ENCODE measurements at places on chromosomes 5 and 9.

GRCh38 chr9:101566904-101567724 is 27.7 kb downstream of the PPP3R2 start:
- no peak for DNase-seq

DNA sequence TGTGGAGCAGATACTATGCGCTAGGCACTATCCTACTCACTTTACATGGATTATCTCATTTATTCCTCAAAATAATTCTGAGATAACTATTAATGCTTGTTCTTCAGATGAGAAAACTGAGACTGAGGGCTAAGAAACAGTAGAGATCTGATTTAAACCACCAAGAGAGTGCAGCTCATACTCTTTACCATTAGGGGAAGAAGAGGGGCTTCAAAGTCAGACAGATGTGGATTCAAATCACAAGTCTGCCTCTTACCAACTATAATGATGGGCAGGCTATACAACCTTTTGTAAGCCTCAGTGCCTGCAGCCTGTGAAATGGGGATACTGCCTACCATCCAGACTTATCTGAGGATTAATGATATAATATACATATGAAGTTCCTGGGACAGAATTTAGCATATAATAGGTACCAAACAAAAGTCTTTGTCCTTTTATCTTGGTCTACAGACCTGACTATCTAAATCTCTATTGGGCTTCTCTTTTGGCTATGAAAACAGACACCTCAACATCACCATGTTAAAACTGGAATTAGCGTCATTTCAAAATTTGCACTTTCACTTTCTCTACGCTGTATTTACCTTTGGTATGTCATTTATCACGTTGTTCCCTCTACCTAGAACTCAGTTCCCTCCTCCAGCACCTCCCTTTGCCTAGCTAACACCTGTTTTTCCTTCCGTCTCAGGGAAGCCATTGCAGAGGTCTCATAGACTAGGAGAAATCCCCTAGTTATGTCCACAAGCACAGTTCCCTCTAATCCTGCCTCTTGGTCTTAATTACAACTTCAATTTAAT is 13.8 kb upstream of the TMEM267 start:
- DNase-seq = peak; percentile 35

DNA sequence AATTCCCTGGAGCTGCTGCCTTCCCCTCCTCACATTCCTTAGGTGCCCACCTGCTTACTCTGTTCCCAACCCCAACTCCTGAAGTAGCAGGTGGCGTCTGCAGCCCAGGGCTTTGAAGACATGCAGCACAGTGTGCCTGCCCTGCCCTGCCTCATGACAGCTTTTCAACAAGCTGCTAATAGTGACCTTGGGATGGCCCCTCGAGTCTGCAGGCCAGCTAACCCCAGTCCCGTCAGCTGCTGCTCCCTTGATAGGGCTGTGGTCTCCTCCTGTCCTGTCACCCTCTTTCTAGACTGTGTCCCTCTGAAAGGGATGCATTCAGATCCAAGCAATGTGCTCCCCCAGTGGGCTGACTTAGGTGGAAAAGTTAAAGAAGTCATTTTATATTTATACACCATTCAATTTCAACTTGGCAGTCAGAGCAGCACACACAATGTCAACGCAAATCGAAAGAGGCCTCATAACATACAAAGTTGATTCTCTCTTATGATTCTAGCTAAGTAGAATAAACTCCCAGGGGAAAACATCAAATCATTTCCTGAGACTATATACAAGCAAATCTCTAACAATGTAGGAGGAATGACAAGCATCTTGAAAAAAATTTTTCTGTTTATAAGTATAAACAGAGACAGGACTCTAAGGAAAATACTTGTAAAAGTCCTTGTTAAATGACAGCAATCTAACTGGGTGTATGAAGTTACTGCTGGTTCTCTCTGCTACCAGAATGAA is 37.9 kb downstream of the ADRB2 start:
- DNase-seq = no peak

DNA sequence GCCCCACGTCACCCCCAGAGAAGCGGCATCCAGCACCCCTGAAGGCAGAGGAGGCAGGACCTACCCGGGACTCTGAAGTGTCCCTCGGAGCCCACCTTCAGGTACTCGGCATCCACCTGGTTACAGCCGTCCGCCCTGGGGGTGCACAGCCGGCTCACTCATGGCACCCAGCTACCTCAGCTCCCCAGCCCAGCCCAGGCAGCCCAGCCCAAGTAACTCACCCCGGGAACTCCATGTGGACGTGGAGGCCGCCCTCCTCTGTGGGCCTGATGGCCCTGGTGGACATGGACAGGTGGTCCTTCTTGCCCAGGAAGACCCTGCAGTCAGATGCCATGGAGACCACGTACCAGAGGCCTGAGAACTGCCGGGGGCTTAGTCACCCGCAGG is 676 bp downstream of the LCN15 start:
- no peak for DNase-seq

- no peak for DNase-seq
These were observed 120.9 kb downstream of the CDC42SE2 start for GRCh38 chr5:131384616-131385214.

GRCh38 chr5:124726631-124727362 is 19.6 kb downstream of the ZNF608 start:
- no peak for DNase-seq

DNA sequence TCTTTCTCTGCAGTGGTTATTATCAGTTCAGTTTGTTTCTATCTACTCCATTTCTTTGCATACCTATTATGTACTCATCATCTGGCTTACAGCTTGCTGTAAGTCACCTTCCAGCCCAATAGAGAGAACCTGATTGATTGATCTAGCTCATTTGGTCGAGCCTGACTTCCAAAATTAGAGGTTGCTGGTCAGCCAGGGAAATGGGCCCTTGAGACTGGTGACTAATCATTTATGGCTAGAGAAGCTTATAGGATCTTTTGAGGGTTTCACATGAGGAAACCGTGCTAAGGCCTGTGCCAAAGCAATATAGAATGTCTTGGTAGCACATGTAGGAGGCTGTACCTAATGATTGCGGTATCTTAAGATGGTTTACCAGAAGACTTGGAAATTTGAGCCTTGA is 5.8 kb downstream of the SREK1 start:
- no peak for DNase-seq

DNA sequence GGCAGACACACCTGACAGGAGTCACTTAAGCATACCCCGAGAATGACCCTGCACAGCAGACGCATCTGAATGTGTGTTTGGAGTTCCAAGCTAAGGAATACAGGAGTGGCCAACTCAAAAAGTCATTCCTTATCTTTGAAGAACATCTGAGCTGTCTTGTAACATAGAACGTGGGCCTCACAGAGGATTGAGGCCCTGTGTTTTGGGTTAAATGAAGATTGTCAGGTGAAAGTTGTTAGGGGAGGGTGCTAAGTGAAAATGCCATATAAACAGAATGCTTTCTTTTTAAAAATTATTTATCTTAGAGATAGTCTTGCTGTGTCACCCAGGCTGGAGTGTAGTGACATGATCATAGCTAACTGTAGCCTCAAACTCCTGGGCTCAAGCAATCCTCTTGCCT is 100.9 kb downstream of the PIK3R1 start:
- DNase-seq = no peak

DNA sequence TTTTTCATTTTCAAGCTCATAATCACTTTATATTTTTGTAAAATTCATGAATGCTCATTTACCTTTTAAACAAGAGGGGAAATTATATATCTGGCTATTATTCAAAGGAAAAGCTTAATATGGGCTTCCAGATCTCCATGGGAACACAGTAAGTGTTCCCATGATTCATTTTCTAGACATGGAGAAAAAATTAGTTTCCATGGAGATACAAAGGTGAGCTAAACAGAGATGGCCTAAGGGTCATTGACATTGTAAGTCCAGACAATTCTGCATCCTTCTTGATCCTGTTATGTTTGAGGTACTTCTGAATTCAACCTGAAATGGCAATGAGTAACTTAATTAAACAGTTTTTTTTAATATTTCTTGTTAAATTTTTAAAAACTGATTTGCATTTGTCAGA is 341.4 kb upstream of the PRR16 start:
- no peak for DNase-seq

- DNase-seq = no peak
These were observed 126.2 kb upstream of the PANK3 start for GRCh38 chr5:168705321-168705720.

GRCh38 chr5:168624850-168625364 is 45.7 kb upstream of the PANK3 start:
- DNase-seq = no peak

GRCh38 chr9:130740218-130741023 is 46.8 kb downstream of the EXOSC2 start:
- no peak for DNase-seq

DNA sequence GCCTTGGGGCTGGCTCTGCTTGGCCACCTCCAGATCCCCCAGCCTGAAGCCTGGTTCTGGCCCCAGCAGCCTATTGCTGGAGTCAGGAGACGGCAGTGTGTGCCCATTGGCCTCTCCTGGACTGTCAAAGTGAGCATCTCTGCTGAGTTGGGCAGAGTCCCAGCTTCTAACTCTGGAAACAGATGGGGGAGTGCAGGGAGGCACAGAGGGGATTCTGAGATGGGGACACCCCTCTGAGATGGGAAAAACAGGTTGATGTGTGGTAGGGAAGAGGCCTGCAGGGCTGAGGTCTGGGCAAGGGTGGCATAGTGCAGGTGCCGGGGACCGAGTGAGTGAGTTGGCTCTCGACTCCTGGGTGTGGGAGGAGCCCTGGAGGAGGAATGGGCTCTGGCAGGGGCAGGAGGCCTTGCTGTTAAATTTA is 27.5 kb downstream of the PHF2 start:
- DNase-seq = no peak

- DNase-seq = no peak
These were observed 10.8 kb upstream of the DAB2IP start for GRCh38 chr9:121640491-121641223.

DNA sequence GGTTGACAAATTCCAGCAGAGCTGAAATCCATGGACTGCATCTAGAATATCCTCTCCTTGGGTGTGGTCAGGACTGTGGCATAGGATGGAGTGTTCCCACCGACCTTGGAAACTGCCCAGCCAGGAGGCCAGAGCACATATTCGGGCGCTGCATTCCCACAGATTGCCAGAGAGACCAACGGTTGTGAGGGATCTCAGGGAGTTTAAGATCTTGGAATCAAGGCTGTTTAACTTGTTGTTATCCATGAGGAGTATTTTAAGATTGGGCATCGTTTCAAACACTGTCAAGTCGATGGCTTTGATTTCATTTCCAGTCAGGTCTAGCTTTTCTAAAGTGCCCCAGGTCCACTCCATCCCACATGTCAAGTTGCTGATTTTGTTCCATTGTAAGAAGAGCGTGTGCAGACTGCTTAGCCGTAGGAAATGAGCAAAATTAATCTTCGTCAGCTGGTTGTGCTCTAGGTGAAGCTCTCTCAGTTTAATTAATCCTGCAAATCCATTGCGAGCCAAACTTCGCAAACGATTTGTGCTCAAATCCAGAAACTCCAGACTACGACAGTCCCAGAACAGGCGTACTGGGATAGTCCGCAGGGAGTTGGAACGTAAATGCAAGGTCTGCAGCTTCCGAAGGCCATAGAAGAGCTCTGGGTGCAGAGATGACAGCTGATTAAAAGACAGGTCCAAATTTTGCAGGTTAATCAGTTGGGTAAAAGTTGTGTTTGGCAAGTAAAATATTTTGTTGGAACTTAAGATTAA is 1.5 kb downstream of the LRRTM2 start:
- no peak for DNase-seq

DNA sequence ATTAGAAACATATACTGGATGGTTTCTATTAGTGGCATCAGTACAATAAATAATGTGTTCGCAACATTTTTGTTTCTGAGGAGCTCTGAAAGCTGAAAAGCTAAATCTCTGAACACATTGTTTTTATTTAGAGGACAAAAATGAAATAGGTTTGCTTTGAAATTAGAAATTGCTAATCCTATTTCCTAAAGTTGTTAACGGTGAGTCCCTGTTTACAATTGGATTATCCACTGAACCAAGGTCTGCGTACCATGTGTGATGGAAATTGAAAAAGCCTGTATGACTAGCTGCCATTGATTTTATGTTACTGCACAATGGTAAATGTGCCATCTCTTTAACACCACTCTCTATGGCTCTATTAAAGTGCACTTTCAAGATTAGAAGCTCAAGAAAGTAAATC is 297.7 kb upstream of the NUDT12 start:
- no peak for DNase-seq

DNA sequence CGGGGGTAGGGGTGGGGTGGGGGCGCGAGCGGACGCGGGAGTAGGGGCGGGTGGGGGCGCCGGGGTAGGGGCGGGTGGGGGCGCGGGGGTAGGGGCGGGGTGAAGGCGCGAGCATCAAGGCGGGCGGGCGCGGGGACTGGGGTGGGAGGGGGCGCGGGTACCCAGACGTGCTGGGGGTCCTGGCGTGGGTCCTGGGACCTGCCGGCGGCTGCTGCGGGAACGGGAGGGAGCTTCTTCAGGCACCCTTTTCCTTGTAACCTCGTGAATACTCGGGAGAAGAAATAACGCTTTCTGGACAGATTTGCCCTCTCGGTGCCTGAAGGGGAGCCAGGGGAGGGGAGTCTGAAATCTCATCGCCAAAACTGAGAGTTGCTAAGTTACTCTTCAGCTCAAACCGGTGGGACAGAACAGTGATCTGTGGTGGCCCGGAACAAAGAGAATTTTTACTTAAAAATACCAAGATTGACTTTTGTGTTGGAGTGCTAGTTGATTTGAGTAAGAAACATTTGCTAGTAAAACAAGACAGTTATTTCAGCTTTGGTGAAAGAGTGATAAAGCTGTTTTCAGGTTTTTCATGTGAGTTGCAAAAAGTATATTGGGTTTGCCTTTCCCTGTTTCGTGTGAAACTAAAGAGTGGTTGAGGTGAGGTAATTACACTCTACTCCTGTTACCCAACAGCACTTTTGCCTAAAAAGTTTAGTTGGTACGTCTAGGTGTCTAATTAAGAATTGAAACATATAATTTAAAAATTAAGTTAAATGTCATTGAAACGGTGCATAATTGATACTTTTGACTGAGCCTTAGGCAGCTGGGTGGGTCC is 643 bp downstream of the PLEKHG4B start:
- no peak for DNase-seq

DNA sequence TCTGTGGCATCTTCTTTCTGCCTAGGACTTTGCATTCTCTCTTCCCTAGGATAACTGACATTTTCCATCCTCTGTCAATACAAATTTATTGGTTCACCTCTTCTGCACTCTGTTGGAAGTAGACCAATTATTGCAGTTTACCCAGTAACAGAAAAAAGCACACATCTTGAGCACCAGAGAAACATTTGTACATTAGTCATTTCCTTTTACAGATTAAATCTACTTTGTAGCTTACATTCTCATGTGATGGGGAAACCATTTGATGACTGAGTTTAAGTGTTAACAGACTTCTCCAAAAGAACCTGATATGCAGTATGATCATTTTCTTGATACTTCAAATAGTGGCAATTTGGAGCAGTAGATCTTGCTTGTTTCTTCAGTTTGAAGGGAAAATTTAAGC is 1098.8 kb downstream of the DTWD2 start:
- no peak for DNase-seq
